ENCODE measurements at places on chromosomes 16 and 17.

- DNase-seq = no peak
Measured at GRCh38 chr16:88602091-88602490, 31.9 kb downstream of the ZC3H18 start.

DNA sequence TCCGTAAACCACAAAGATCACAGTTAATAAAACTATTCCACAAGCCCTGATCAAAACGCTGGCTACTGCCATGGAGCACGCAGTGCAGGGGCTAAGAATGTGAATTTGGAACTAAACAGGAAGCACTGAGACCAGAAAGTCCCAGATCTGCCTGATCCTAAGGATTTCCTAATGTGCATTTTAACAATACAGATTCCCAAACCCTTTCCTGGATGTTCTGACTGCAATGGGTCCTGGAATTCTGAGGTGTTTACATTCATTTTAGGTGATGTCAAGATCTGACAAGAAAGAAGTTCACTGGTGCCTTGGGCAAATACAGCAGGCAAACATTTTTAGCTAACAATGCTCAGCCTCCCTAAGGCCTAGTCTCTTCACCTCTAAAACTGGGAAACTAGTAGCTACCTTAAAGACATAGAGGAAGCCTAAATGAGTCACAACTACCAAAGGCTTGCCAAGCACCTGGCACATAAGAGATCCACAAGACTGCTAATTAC is 10.3 kb downstream of the NSMCE1 start:
- no peak for DNase-seq

- no peak for DNase-seq
Measured at GRCh38 chr17:72205357-72205756, 84.5 kb downstream of the SOX9 start.

- DNase-seq = no peak
Measured at GRCh38 chr16:9946022-9946720, 236.1 kb downstream of the GRIN2A start.

DNA sequence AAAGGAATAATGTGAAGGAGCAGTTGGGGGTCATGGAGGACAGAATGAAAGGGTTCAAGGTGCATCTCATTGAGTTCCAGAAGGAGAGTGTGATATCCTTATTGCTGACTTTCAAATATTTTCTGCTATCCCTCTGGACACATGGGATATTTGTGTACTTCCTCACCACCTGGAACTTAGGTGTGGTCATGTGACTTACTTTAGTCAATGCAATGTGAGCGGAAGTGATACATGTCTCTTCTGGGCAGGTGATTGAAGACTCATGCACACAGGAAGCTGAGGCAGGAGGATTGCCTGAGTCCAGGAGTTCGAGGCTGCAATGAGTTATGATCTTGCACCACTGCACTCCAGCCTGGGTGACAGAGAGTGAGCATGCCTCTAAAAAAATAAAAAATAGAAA is 36.7 kb upstream of the TANC2 start:
- no peak for DNase-seq

DNA sequence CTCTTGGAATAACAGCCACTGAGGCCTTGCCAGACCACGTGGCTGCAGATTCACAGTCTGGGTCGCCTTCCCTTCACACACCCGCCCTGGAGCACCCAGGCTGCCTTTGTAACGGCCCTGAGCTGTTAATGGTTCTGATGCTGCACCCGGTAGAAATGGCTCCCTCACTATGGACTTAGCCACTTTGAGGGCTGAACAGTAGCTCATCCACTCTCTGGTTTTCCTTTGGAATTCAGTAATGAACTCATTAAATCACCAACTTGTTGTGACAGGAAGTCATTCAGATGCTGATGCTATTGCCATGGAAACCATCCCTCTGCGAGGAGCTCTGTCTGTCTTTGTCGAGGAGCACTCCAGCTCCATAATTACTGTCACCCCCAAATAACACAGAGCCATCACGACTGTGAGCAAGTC is 59.2 kb downstream of the CDK5R1 start:
- DNase-seq = no peak
